Spinal cord (tissue), 10 donors: ENCODE measurements at places on chromosomes 11 and 22. TPM values are rescaled to one million over a fixed set of nuclear protein-coding genes. Genes with fewer than 3 reads are reported as not detected.

The LINC01488 gene
- total RNA-seq: not detected

The SGSM1 gene
- 6.3 TPM for total RNA-seq

The ZW10 gene
- 21.0 TPM for total RNA-seq

The P2RX6 gene
- total RNA-seq: 3.3 TPM

The CDC42BPG gene
- 2.0 TPM for total RNA-seq

The TMEM223 gene
- 24.0 TPM for total RNA-seq

The ALDH3B2 gene
- not detected for total RNA-seq
